ENCODE measurements at places on chromosomes 1 and 21.

DNA sequence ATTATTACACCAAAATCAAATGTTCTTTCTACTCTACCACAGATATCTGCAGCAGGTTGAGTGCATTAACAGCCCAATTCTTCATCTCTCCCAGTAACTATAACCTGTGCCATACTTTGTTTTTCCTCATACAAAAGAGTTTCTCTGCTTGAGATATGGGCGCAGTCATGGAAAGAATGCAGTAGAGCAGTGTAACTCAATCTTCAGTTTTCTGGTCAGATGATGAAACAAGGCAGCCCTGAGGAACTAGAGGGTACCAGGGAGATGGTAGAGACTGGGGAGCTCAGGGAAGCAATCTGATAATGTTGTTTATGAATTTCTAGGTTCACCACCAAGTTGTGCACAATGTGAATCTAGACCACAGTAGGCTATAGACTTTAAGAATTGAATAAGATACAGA lies 39.6 kb downstream of the ASPM start:
- no peak for DNase-seq

DNA sequence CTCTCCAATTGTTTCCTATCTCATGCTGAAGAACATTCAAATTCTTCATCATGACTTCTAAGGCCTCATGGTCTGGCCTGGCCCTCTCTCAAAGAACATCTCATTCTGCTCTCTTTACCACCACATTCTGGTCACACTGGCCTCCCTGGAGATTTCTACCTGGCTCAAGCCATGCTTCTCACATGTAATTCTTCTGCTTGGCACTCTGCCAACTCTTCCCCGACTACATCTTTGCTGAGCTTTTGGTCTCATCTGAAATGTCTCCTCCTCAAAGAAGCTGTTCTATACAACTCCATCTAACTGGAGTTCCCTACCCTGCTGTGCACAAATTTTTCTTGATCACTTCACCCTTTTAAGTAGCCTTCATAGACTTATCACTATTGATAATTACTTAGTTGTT lies 1.4 kb upstream of the TBX19 start:
- no peak for DNase-seq

DNA sequence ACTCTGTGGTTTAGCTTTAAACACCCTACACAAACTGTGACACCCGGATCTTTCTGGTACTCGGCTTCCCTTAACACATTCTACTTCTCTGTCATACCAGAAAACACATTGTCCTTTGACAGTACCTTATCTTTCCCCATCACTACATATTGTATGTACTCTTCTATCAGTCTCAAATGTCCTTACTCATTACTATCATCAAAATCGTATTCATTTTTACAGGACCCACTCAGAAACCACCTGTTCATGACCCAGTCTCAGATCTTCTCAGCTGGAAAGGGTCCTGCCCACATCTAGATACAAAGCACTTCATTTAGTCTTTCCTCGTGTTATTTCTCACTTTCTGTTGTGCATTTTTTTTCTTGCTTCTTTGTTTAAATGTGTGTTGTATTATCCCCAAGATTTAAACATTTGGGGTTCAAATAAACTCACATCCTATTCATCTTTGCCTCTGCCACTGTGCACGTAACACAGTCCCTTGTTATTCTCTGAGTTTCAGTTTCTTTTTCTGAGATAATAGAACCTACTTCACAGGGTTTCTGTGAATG lies 27.7 kb downstream of the CD34 start:
- DNase-seq, result no peak

DNA sequence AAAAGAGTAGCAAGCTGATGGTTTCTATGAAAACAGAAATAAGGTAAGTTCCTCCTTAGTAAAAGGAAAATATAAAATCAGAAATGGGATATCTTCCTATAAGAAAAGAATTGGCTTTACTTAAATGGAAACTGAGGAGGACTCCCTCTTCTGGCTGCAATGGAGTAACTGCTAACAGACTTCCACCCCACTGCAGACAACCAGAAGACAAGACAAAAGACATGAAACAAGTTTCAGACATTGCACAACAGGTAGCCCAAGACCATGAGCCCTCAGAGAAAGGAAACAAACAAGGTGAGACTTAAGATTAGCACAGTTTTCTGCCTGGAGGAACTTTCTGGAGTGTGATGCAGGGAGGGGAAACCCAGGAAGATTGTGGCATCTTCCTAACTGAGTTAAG lies 17.0 kb upstream of the OLFML2B start:
- no peak for DNase-seq

GRCh38 chr1:41155105-41155504 lies 87.0 kb downstream of the SCMH1 start:
- no peak for DNase-seq

DNA sequence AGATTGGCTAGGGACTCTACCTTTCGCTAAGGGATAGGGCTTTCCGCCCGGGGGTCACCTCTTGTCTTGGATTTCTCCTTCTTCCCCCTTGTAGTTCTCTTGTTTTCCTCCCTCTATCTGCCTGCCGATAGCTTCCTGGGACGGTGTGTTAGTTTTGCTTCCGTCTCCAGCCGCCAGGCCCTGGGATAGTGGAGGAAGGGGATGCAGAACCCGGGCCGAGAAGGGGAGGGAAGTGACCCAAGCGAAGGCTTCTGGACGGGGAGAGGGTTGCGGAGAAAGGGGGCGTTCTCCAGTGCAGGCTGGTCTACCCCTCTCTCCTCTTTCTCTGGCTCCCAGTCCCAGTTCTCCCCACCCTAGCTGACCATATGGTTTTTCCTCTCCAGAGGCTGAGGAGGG lies 871 bp downstream of the TUFT1 start:
- peak; percentile 19 for DNase-seq

DNA sequence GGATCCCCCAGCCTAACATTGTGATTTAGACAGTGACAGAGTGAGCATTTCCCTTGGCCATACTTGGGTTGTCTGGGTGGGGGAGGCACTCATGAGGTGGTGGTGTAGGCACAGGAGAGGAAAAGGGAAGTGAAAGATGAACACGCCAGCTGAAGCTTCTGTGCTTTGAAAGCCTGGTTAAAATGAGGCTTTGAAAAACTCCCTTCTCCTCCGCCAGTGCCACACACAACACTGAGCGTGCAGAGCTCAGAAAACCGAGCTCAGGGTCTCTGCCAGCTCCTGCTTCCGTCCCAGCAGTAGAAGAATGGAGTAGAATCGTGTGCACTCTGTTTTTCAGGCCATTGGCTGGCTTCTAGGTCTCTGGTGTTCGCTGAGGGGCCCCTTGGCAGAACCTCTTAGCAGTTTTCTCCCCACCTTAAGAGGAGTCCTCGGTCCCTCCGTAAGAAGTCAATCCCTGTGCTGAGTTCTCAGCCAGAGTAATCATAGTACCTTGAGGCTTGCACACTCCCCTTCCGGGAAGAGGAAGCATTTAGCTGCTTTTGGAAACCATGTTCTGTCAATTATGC lies 12.9 kb downstream of the PLEKHM2 start:
- no peak for DNase-seq

GRCh38 chr1:54379555-54380289 lies 26.5 kb downstream of the SSBP3 start:
- no peak for DNase-seq

DNA sequence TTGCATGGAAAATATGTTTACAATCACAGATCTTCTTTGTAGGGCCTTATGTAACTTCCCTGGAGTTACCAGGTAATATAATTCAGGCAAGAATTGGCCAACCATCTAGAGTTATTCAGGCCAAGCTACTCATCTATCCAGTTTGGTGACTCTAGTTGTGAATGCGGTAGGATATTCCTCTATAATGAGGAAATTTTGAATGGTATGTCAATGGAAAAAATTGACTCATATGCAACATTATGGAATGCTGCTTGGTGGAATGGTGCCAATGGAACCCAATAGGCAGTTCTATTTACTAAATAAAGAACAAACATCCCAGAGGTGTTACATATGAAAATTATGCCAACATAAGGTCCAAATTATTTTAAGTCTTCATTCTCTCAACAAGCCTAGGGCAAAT lies 5.6 kb upstream of the TNFSF18 start:
- no peak for DNase-seq

DNA sequence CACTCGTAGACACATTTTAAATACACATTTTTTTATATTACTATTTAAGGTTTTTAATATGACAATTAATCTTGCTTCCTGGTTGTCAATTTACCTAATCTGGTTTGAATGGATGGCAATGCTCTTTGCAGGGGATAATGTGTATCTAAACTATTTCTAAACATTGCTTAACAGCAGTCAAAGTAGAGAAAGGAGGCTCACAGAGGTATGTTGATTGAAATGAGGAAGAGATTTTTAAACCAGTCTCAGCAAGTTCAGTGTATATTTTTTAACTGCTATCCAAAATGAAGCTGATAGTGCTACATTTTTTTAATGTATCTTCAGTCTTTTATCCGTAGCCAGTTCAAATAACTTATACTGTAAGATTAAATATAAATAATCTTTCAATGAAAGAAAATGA lies 17.4 kb downstream of the FMO1 start:
- no peak for DNase-seq

GRCh38 chr1:2978691-2979190 lies 42.5 kb upstream of the ACTRT2 start:
- no peak for DNase-seq

GRCh38 chr1:84103197-84103992 lies 40.7 kb upstream of the PRKACB start:
- no peak for DNase-seq

GRCh38 chr1:7299329-7299799 lies 471.7 kb upstream of the VAMP3 start:
- DNase-seq, result no peak

DNA sequence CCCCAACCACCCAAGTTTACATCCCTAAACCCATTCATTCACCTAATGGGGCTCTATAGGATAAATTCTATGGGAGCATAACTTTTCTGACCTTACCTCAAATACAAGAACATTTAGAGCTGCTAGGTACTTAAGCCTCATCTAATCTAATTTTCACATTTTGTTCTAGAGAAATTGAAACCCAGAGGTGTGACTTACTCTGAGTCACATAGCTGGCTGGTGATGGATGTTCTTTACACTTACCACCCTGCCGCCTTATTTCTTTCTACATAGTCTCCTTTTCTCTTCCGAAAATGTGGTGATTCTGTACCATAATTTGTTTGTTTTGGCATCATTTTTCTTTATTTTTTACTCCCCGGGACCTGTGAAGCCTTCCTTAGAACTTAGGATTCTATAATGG lies 20.3 kb downstream of the TIPRL start:
- DNase-seq, result no peak

GRCh38 chr1:224509907-224510306 lies 75.3 kb upstream of the WDR26 start:
- DNase-seq, result no peak

DNA sequence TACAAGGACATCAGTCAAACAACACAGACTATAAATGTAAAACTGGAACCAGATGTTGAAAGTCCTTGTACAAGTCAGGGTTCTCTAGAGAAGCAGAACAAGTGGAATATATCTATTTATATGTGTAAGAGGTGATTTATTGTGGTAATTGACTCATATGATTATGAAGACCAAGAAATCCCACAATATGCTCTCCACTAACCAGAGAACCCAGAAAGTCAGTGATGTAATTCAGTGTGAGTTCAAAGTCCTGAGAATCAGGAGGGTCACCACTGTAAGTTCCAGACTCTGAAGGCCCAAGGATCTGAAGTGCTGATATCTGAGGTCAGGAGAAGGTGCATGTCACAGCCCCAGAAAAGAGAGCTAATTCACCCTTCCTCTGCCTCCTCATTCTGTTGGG lies 57.0 kb downstream of the LRRC53 start:
- no peak for DNase-seq

GRCh38 chr1:39737546-39738169 lies 1.0 kb upstream of the PPIE start:
- DNase-seq, result no peak

GRCh38 chr1:201173736-201174135 lies 16.9 kb upstream of the IGFN1 start:
- DNase-seq, result no peak

- DNase-seq, result no peak
Observed at GRCh38 chr1:193190096-193190744, 3.8 kb upstream of the B3GALT2 start.
